ENCODE measurements at places on chromosomes 13 and 19.

DNA sequence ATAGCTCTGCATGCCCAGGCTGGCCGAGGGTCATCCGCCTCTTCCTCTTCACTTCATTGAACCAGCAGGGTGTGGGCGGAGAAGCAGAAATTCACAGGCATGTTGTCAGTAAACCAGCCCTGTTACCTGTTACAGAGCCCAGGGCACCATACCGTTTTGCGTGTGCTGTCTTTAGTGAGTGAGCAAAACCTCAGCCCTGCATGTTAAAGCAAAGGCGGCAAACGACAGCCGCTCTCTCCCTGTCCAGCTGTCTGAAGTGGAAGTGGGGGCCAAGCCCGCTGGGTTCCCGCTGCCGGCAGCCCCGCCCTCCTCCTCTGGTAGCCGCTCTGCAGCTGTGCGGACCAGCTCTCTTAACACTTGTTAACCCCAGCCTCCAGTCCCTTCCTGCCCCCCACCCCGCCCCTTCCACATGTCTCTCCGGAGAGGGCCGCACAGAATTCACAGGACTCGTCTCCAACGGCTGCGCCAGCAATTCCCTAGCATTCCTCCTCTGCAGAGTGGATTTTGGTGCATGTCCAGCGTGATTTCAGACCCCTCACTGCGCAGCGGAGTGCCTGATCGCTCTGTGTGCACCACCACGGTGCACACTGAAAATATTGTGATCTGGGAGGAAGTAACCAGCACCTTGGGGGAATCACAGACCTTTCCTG, 12.7 kb downstream of the KLHL26 start:
- DNase-seq: no peak

DNA sequence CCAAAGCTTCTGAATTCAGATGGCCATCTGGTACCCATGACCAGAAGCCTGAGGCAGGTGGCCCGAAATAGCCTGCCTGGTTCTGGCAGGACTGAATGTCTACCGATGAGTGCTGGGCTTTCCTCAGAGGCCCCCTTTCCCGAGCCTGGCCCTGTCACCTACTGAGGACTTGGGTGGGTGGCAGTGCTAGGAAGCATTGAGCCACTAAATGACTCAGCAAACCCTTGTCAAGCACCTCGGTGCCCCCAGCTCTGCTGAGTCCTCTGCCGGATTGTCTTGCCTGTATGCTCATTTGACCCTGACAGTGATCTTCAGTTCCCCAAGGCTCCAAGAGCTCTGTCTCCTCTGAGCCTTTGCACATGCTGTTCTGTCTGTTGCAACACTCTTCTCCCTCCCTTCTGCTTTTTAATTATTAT, 17.9 kb downstream of the PPP1R37 start:
- no peak for DNase-seq

DNA sequence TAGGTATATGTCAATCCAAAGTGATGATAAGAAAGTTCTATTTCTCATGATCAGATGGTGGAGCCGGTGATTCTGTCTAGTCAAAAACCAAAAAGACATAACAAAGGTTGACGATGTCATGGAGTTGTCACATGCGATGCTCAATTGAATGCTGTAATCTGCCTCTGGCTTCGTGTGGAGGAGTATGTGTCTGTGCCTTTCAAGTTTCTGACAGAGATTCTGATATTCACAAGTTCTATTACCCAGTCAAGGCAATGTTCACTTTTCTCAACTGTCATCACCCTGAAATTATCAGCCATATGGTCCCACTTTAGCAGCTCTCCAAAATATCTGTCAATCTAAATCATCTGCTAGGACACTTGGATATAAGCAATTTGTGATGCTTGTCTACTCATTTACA, 367.6 kb upstream of the PRR20A start:
- no peak for DNase-seq

- no peak for DNase-seq
These were observed 2.0 kb downstream of the KLF2 start for GRCh38 chr19:16326401-16327168.

DNA sequence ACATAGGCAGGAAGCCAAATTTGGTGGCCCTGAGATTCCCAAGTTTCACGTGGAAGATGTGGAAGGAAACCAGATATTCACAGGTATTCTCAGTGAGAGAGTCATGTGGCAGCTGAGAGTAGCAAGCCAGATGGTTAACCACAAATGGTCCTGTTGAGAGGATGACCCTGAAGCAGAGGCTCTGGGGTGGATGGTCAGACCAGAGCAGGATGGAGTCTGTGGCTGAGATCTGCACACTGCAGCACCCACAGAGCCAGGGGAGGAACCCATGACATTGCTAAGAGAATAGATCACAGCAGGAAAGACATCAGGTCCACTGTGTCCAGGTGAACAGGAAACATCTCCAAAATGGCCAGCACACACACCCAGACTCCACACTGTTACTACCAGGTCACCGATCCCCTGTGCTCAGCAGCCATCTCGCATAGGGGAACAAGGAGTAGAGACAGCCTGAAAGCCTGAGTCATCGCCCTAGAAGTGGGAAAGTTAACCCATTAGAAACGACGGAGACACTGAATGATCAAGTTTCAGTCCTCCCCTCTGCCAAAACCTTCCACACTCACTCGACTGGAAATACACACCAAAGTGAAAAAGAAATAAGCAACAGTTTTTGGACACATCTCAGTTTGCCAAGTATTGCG, 160.0 kb downstream of the RBM26 start:
- no peak for DNase-seq

- no peak for DNase-seq
These were observed 311.3 kb downstream of the KLF5 start for GRCh38 chr13:73370066-73370465.
